ENCODE measurements at places on chromosomes 4 and X.

DNA sequence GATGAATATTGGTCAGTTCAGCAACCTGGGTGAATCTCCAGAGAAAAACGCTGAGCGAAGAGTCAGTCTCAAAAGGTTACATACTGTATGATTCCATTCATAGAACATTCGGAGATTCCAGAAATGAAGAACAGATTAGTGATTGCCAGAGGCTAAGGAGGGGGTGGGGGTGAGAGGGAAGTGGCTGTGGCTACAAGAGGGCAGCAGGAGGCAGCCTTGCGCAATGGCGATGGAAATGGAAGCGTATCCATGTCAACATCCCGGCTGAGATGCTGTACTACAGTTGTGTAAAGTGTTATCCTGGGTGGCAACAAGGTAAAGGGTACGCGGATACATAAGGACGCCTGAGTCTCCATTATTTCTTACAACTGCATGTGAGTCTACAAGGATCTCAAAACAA, 18.0 kb downstream of the LYAR start:
- no peak for DNase-seq

DNA sequence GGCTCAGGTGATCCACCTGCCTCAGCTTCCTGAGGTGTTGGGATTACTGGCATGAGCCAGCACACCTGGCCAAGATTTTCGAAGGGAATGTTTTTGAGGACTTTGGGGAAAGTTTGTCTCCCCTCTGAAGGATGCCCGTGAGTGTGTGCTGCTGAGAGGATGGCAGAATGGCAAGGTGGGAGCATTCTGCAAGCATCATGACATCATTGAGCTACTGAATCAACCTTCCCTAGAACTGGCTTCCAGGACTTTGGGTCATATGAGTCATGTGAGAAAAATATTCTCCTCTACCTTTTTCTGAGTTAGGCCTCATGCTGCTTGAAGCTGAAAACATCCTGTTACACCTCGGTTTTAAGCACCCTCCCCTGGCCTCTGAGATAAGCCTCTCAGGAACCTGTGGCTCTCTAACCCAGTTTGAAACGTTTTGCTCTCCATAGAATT, 31.0 kb downstream of the TMEM131L start:
- no peak for DNase-seq

GRCh38 chrX:392575-392846, 5.8 kb upstream of the PPP2R3B start:
- DNase-seq, result no peak

DNA sequence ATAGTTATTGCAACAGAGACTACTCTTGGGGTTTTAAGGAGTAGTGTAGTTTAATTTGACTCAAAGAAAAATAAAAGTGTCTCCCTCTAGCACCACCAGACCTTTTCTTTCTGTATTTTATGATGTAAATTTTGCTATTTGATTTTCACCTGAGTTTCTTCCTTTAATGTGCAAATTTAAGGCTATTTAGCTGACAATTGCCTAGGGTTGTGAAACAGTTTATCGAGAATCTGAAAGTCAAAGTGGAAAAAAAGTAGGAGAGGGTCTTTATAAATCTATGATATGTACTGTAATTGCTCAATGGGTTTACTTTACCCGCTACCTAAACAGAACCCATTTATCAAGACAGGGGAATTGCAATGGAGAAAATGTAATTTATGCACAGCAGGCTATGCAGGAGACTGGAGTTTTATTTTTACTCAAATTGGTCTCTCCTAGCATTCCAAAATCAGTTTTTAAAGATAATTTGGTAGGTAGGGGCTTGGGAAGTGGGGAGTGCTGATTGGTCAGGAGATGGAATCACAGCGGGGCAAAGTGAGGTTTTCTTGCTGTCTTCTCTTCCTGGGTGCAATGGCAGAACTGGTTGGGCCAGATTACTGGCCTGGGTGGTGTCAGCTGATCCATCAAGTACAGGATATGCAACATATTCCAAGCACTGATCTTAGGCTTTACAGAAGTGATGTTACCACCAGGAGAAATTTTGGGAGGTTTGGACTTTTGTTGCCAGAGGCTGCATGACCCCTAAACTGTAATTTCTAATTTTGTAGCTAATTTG, 228.6 kb upstream of the TACR3 start:
- no peak for DNase-seq

DNA sequence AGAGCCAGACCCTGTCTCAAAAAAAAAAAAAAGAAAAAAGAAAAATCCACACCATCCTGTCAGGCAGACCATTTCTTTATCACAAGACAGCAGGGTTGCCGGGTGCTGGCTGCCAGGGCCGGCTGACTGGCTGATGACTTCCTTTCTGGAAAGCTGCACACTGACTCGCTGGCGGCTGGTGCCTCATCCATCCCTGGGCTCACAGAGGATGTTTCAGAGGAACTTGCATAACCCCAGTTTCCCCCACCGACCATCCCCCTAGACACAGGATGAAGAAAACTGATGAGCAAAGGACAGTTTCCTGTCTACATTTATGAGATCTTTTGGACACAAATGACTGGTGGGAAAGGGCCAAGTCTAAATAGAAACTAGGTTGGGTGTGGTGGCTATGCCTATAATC, 14.1 kb downstream of the HPSE start:
- no peak for DNase-seq

DNA sequence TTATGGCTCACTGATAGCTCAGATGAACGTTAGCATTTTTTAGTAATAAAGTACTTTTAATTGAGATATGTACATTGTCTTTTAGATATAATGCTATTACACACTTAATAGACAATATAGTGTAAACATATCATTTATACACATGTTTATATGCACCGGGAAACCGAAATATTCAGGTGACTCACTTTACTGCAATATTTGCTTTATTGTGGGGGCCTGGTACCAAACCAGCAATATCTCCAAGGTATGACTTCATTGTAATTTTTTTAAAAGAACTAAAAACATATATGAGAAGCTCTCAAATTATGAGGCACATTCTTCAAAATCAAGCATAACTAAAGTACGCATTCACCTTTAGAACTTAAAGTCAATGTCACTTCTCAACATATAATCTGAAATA, 231.2 kb upstream of the SLC7A11 start:
- no peak for DNase-seq

DNA sequence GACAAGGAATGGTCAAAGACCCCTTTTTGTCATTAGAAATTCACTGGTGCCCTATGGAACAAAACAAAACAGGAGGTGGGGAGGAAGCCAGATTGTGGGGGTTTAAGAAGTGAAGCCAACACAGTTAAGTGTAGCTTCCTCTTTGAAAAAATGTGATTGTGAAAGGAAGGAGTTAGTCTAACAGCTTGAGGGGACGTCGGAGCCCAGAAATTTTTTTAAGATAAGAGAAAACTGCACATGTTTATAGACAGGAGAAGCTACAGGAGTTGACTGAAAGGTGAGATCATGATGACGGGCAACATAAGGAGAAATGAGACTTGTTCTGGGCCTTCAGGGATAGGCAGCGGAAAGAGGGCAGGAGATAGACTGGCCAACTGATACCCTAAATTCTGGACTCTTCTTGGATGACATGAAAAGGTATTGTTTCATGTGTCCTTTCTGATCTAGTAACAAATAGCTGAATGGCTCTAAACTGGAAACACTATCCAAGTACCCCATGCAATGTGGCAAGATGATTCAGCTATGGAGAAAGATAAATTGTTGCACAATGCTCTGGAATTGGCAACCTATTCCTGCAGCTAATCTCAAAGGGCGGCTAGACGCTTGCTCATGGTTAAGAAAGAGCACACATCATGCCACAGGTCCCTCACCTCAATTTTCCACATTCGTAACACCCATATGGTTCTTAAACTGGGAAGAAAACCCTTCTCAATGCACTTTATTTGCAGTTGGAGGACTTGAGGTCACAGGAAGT, 3.7 kb upstream of the HDAC8 start:
- DNase-seq, result no peak

DNA sequence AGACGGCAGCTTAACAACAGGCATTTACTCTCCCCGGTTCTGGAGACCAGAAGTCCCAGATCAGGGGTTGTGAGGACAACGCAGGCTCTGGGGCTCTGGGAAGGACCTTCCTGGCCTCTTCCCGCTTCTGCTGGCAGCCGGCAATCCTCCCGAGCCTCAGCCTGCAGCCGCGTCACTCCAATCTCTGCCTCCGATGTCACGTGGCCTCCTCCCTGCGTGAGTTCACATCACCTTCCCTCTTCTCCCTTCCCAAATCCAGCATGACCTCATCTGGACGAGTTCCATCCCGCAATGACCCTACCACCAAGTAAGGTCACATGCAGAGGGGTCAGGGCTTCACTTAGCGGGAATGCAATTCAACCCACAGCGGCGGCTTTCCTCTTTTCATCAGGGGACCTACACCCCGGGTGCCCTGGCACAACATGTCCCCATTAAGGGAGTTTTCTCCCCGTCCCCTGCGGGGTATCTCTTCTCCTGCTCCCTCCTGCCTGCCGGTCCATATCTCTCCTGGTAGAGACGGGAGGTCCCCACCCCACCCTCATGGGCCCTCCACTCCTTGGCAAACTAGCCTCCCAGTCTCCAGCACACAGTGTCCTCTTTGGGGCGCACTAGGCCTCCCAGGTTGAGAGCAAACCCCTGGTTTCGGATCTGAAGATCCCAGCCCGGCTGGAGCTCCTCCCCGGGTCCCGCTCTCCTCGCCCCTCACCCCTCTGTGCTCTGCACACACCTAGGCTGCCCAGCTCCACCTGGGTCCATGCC, 25.5 kb downstream of the ABLIM2 start:
- no peak for DNase-seq

DNA sequence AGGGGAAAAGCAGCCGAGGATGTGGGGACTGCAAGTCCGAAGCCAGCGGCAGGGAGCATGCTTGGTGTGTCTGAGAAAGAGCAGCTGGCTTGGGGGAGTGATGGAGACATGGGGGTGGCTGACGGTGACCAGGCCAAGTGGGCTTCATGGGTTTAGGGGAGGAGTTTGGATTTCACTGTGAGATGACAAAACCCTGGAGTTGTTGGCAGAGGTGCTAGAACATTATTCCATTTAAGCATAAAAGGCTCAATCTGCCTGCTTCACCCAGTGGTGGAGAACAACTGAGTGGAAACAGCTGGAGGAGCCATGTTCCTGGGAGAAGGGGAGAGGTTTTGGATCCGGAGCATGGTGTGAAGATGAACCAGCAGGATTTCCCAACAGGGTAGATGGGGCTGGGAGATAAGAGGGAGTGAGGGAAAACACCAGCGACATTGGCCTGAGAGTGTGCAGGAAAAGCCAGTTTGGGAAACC, 318.0 kb upstream of the TAPT1 start:
- DNase-seq, result no peak

All from AG04449 (cell line).